AML-193 (cell line): ENCODE measurements at places on chromosomes 4 and X.
A peak's percentile ranks its signal among the peaks of the same experiment; 100 is the strongest.

GRCh38 chr4:113869743-113870375 lies 108.3 kb upstream of the CAMK2D start:
- no peak for DNase-seq

- no peak for DNase-seq
Observed at GRCh38 chr4:131002132-131002531, 1906.2 kb downstream of the C4orf33 start.

DNA sequence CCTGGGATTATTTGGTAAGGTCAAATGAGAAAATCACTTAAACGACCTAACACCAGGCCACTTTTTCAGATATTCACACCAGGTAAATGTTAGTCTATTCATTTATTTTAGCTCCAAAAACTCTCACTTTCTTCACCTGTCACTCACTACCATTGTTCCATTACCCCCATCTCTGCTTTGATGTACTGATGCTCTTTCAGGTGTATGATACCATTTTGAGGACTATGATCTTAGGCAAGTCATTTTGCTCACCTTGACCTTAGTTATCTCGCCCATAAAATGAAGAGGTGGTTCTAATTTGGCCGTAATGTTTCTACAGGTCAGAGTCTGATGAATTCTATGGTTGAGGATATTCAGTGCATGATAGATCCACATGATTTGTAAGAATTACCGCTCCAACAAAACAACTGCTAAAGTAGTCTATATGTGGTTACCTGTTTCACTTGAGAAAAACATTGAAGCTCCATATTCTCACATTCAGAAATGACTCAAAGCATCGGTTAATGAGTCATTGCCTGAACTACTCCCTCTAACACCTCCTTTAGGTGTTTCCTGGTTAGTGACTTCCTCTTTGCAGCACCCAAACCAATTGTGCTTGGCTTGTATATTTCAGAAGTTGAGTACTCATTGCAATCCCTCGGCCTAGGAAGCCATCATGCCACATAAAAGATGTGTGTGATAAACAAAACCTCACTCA lies 4.5 kb downstream of the DTHD1 start:
- DNase-seq = peak; percentile 75

GRCh38 chrX:54999717-55000598 lies at the start of gene APEX2:
Gene APEX2, plus strand, starts transcription at chrX:55000363. Its CDS starts 60 bp downstream, at chrX:55000423.
- DNase-seq = peak; percentile 72

DNA sequence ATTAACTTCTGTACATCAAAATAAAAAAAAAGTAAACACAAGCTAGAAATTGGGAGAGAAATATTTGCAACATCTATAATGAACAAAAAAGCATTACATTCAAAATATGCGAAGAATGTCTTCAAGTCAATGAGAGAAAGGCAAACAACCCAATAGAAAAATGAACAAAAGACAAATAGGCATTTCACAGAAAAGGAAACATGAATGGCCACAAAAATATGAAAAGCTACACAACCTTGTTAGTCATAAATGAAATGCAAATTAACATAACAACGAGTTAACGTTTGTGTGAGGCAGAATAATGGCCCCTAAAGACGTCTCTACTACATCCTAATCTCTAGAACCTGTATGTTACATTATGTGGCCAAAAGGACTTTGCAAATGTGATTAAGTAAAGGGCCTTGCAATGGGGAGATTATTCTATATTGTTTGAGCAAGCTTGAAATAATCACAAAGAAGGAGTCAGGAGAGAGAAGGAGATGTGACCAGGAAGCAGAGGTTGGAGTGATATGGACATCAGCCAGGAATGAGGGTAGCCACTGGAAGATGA lies 86.8 kb downstream of the WDFY3 start:
- DNase-seq = no peak

GRCh38 chrX:40423299-40423698 lies 157.5 kb upstream of the ATP6AP2 start:
- DNase-seq = no peak

- DNase-seq = no peak
Observed at GRCh38 chr4:78019414-78019813, 37.7 kb upstream of the FRAS1 start.

GRCh38 chrX:153499876-153500275 lies 5.1 kb downstream of the BGN start:
- no peak for DNase-seq

DNA sequence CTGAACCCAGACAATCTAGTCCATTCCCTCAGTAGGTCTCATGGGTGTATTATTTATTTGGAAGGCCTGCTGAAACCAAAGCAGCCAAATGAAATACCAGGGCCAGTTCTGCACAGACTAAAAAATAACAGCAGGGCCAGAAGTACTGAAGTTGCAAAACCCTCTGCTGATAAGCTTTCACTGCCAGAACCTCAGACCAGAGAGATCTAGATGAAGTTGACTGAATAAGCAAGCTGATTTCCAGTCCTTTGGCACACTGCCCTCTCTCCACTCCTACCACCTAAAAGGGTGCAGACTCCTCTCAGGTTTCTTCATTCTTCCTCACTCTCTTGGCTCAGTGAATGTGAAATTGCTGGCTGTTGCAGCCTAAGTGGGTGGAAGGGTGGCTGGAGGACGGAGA lies 276.7 kb upstream of the KLF3 start:
- no peak for DNase-seq
